ENCODE measurements at places on chromosomes 3 and 15.

DNA sequence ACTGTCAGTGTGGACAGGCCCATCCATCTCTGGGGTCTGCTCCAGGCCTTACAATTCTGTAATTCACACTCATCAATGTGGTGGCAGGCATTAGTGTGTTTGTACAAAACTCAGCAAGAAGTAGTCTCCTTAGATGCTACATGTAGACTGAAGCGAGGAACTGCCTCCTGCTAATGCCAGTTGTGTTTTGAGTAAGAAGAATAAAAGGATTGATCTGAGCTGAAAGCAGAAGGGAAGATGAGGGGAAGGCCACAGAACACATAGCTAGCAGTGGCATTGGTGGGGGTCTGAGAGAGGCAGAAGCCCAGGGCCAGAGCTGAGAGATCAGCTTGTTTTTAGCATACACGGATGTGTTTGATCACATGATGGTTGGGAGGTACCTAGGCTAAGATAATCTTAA is 144.1 kb downstream of the TIGIT start:
- DNase-seq, result no peak

- DNase-seq, result no peak
Observed at GRCh38 chr15:92365084-92365483, 28.6 kb upstream of the ST8SIA2 start.

DNA sequence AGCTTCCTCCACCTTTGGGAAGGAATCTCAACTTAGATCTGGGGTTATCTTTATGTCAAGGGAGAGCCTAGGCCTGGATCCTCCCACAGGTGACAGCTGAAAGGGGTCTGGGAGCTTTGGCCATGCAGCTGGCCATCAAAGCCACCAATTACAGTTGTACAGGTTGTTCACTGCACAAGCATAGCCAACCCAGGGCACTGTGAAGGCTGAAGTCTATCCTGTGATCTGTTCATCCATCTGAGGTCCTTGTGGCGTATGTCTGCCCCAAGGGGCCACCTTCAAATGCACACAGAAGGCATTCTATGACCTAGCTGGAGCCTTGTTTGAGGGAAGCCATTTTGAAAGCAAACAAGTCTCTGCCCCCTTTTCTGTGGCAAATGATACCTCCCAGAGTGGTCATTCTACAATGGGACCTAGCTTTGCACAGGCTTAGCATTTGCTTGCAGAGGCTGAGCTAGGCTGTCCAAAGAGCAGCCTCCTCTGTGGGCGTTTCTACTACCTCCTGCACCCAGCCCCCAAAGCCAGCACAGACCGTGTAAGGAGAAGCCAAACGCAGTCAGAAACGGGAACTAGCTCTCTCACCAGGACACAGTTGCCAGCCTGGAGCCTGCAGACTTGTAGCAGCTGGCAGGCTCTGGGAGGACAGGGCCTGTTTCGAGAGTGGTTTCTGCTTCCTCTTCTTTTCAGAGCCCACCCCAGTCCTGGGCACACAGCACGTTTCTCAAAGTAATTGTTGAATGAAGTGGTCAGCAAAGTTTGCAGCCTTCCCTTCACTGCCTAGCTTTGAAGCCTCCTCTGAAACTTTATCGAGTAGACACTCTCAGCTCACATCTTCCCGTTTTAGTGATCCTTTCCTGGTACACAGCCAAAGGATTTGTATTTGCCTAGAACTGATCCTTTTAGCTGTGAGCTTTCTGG is 157.3 kb upstream of the SMAD3 start:
- no peak for DNase-seq

DNA sequence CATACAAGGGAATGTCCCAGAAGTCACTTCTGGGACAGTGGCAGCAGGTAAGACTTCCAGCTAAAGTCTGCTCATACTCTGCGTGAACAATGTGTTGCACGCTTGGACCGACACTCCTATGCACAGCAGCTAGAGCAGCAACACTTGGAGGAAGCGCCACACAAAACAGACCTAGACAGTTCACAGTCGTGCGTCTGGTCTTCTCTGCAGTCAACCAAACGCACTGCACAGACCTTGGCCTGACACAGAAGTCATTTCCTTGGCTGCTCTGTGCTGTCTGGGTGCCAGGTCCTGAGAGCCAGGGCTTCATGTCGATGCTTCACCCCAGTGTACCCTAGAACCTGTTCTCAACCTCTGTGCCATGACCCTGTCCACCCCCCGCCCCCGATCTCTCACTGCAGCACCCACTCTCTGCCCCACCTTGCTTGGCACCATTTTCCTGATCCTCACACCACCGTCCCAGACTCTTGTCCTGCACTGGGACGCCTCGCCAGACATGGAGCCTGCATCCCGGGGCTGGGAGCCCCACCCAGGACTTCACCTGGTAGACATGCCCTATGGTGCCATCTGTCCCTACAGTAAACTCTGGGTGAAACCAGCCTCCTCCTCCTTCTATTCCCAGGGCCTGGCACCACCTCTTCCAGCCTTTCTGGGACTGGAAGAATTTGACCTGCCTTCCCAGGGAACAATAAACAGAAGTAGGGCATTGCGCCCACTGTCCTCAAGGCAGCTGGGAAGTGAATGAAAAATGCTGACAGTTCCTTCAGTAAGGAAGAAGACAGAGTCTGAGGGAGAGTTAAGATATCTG is 3.1 kb downstream of the ATP10A start:
- DNase-seq, result peak; percentile 36

GRCh38 chr3:120203016-120203415 is 82.0 kb downstream of the GPR156 start:
- no peak for DNase-seq

GRCh38 chr3:79246875-79247724 is 520.7 kb downstream of the ROBO1 start:
- DNase-seq, result no peak

DNA sequence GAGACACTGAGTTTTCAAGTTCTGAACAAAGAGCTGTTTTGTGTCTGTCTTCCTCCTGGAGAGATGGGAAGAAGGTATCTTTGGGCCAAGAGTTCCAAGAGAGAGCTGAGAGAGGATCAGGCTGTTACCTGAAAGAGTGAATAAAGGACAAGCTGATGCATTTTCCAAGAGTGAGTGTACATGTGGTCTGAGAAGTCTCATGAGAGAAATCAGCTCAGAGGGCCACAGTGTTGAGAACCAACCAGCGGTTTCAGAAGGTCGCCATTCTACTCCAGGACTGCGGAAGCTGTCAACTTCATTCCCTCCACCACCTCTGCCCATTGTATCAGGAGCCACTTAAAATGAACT is 42.7 kb upstream of the PPP2R3A start:
- DNase-seq, result no peak

DNA sequence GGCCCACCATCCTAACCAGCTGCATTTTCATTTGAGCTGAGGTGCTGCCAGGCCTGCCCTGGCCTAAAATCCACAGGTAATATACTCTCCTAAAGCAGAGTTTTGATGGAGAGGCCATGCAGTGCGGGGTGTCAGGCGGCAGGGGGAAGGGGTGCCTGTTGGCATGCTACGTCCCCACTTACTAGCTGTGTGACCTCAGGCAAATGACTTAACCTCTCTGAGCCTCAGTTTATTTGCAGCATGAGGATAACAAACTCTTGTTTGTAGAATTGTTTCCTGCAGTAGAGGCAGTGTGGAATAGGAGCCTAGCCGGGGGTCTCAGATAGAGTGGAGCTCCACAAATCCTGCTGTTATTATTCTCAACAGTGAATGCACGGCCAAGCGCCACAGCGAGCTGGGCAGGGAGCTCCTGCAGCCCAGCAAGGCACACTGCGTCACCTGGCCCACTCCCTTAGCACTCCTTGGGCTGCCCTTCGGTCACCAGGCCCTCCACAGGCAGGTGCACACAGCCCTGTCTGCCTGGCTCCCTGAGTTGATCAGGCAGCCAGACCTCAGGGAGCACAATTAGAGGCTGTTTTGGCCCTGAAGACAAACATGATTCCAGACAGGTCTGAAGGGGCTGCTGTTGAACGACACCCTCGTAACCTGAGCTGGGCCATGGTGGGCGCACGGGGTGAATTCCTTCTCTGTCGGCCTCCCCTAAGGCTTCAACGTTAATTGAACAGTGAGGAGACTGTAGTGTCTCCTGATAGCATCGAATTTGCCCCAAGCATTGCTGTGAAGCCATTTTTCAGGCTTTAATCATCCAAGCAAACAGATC is 248.8 kb upstream of the LYSMD4 start:
- DNase-seq, result no peak

GRCh38 chr3:57627976-57628375 is 30.8 kb upstream of the ARF4 start:
- no peak for DNase-seq

GRCh38 chr3:131216801-131217200 is 164.8 kb upstream of the NUDT16 start:
- no peak for DNase-seq

Measured in activated CD8-positive, alpha-beta memory T cell treated with anti-CD3 and anti-CD28 coated beads, Interleukin-2, amount 50 U/mL, for 4 hours (primary cell).